MCF 10A (cell line): ENCODE measurements at places on chromosomes 7 and 10.

DNA sequence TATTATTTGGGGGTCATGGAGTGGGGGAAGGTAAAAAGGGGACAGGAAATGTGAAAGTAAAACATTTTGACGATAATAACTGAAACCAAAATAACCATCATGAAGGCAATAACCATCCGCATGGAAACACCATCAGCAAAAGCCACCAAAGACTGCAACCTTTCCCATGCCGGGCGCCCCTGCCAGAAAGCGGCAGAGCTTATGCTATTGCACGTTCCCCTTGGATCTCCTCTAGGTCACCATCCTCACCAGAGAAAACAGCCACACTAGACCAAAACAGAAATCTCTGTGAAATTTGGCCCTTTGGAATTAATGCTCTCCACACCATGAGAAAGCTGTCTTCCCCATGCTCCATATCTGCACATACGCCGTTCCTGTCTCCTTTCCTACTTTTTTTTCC, 31.1 kb downstream of the DRGX start:
- no peak for DNase-seq

- no peak for DNase-seq
Observed at GRCh38 chr7:155974186-155974897, 162.1 kb upstream of the SHH start.

DNA sequence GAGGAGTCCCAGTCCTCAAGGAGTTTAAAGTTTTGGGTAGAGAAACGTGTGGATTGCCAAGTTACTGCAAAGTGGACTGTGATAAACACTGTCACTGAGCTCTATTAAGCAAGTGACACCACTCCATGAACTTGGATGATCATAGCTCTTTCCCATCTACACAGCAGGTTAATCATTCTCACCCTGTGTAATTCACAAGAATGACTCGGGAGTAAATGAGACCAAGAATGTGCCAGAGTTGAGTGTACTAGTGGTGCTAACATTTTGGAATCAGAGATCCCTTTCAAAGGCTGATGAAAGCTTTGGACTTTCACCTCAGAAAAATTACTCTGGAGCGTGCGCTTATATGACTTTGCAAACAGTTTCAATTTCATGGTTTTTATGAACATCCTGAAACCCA, 80.8 kb downstream of the RBM20 start:
- no peak for DNase-seq

DNA sequence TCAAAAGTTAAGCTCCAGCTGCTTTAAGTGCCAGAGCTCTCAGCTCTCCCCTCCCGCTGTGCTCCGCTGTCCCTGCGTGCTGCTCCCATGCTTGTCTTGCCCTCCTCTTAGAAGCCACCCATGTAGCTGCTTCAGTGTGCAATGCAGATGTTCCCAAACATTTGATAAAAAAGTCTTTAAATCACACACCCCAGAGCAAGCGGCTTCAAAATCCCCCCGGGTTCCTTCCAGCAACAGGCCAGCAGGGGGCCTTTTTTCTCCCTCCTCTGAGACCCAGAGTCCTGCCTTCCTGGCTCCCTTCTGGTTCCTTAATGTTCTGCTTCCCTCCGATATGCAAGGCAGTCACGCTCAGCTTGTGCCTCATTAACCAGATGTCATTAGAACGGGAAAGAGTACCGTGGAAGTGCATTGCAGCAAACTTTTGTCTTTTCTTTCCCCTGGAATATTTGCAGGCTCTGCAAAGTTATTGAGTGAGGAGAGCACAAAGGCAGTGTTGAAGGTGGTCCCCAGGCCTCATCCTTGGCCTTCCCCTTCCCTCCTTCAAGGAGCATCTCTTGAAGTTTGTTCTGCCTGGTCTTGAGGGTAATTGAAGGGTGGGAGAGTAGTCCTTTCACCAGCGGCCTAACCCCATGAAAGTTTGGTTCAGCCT, 25.5 kb downstream of the LDB3 start:
- peak; percentile 55 for DNase-seq

GRCh38 chr7:52720856-52721255, 314.6 kb upstream of the POM121L12 start:
- no peak for DNase-seq

DNA sequence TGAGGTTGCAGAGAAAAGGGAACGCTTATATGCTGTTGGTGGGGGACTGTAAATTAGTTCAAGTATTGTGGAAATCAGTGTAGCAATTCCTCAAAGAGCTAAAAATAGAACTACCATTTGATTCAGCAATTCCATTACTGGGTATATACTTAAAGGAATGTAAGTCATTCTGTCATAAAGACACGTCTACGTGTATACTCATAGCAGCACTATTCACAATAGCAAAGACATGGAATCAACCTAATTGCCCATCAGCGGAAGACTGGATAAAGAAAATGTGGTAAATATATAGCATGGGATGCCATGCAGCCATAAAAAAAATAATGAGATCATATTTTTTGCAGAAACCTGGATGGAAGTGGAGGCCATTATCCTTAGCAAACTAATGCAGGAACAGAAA, 100.0 kb upstream of the NPSR1 start:
- DNase-seq, result no peak

DNA sequence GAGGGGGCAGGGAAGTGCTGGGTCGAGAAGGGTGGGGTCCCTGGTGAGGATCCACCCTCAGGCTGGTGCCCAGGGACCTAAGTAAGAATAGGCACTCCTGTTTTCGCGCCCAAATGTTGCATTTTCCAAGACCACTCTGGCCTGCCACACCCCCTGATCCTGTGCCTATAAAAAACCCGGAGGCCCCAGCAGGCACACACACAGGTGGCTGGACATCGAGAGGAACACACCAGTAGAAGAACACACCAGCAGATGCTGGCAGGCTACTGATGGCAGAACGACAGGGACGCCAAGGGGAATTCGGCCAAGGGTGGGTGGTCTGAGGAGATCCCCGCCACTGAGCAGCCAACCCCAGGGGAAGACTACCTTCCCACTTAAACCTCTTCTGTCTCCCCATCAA, 633.9 kb upstream of the POT1 start:
- DNase-seq, result no peak

DNA sequence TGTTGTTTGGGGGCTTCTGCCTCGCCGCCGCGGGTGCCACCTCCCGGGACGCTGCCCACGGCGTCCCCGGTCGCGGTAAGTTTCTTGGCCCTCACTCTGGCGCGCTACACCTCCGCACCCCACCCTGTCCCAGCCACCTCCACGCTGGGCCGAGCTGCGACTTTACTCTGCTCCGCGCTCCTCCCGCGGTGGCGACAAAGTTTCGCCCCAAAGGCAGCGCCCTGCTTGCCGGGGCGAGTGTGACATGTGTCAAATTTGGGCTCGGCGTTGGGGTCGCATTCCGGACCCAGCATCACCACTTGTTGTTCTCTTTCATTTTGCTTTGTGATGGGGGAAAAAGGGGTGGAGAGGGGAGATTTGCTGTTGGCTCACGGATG, 167.7 kb upstream of the PPP1R3A start:
- DNase-seq, result no peak
